ENCODE measurements at places on chromosomes 3 and 15.

- DNase-seq = no peak
These were observed 79.7 kb downstream of the RAB11A start for GRCh38 chr15:65949011-65949410.

GRCh38 chr15:41936649-41937567 lies 35.4 kb downstream of the EHD4 start:
- peak; percentile 72 for DNase-seq

DNA sequence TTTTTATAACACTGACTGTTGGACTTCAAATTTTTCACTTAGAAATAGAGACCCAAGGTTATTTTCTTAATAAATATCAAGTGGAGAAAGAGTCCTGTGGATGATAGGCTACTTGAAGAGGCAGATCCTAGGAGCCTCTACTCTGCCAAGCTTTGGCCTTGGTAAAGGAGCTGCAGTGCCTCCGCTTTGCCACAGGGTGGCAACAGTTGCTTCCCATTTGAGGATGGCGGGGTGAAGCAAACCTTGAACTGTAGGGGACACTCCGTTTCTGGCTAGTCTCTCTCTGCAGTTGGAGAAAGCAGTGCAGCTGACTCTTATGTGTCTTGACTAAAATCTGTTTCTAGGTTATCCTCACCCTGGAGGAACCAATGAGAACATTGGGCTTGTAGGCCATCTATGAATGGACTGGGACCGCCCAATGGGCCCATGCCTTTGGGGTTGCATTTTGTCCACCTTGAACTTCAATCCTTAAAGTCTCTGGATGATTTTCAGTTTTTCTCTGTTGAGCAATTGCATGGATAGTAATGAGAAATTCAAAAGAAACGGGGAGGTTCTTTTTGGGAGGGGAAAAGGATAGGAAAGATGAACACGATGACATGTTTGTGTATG lies 9.8 kb downstream of the SCG5 start:
- peak; percentile 40 for DNase-seq

- DNase-seq = no peak
These were observed 28.0 kb upstream of the SLCO2A1 start for GRCh38 chr3:134057654-134058110.

DNA sequence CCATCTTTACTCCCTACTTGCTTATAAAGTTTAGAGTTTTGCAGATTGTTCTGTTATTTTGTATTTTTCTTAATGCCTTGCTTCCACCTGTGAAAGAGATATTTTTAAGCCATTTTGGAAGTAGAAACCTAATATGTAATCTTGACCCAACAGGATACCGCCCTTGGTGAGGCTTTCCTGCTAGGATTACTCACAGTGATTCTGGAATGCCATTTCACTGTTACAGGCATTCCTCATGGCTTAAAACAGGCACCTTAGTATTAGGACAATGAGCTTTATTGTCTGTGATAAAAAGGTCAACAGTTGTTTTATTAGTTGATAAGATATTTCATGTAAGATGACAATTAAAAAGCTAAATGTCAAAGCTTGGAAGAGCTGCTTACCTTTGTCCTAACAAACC lies 58.2 kb downstream of the PHLDB2 start:
- no peak for DNase-seq

DNA sequence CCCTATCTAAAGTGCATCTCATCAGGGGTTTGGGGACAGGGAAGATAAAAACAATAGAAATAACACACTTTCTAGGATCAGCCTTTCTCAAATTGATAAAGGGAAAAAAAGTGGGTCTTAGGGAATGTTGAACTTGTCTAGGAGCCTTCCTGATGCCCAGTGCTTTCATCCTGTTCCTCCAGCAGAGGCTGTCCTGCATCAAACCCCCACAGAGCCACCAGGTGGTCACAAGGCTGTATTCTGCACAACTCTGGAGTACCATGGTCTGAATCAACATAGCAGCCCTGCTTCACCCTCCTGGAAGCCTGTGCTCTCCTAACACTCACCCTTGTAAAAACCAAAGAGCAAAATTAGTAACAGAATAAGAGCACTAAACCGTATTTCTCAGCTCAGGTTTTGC lies 118.5 kb upstream of the SLC25A36 start:
- DNase-seq = no peak

DNA sequence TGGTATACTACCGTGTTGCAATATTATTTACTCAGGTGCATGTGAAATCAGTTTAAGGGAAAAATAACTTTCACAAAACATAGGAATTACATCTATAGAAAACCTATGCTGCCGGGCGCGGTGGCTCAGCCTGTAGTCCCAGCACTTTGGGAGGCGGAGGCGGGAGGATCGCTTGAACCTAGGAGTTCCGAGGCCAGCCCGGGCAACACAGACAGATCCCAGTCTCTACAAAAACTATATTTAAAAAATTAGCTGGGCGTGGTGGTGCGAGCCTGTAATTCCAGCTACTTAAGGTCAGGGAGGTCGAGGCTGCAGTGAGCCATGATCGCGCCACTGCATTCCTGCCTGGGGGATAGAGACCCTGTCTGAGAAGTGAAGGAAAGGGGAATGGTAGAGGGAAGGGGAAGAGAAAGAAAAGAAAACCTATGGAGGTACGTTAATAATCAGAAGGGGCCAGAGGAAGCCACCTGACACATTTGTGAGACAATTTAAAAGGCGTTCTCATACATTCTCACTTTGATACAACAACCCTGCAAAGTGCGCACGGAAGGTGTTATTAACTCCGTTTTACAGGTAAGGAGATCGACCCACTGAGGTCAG lies 456 bp upstream of the TMEM62 start:
- no peak for DNase-seq

DNA sequence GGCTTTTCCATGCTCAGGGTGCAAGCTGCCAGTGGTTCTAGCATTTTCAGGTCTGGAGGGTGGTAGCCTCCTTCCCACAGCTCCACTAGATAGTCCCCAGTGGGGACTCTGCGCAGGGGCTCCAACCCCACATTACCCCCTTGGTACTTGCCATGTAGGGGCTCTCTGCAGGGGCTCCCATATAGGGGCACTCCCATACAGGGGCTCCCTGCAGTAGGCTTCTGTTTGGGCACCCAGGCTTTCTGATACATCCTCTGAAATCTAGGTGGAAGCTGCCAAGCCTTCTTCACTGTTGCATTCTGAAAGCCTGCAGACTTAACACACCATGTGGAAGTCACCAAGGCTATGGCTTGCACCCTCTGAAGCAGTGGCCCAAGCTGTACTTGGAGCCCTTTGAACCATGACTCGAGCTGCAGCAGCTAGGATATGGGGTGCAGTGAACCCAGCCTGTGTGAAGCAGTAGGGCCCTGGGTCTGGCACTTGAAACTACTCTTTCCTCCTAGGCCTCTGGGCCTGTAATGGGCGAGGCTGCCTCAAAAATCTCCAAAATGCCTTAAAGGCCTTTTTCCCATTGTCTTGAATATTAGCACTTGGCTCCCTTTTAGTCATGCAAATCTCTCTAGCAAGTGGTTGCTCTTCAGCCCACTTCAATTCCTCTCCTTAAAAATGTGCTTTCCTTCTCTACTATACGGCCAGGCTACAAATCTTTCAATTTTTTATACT lies 96.4 kb downstream of the TPRA1 start:
- no peak for DNase-seq

GRCh38 chr3:33942483-33943150 lies 144.2 kb downstream of the PDCD6IP start:
- DNase-seq = no peak

DNA sequence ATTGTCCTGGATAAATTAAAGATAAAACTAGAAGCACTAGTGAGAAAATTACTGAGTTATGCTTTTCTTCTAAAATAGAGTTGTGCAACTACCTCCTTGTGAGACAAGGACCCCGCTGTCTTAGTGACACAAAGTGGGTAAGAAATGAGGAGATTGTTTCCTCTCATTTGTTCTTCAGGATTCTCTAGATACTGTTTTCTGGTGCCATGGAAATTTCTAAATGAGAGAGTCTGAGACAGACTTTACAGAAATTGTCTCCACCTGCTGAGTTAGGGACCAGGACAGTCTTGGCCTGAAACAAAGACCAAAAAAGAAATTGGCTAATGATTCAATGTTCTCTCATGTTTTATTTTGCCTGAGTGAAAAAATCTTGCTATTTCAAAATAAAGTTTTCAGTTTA lies 427.5 kb downstream of the TUSC7 start:
- no peak for DNase-seq

DNA sequence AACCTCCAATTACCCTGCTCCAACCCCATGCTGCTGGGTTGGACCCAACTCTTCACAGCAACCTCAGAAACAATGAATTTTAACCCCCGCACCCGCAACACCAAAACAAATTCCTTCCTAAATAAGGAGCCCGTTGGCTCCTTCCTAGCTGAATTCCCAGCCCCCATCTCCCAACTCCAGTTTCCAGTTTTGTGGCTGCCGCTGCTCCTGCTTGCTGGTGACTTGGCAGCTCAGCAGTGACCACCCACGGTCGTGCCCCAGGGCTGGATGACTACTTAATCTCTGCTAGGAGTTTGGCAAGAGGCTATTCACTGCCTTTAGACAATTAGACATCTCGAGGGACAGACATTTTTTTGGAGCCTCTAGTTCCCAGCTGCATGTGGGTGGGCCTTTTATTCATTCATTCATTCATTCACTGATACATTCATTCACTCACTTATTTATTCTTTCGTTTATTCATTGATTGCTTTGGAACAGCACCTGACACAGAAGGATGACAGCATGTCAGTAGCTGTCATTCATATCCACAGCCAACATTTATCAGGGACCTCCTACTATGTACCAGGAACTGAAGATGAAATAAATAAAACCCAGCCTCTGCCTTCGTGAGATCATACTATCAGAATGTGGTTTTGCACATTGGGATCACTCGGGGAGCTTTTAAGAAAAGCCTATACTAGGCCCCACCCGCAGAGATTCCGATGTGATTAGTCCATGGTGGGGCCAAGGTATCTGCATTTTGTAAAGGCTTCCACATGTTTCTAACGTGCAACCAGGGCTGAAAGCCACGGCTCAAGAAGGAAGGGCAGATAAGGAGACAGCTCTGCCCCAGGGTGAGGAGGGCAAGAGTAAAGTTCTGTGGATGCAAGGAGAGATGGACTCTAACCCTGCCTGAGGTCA lies 256.5 kb downstream of the SHQ1 start:
- DNase-seq = no peak

DNA sequence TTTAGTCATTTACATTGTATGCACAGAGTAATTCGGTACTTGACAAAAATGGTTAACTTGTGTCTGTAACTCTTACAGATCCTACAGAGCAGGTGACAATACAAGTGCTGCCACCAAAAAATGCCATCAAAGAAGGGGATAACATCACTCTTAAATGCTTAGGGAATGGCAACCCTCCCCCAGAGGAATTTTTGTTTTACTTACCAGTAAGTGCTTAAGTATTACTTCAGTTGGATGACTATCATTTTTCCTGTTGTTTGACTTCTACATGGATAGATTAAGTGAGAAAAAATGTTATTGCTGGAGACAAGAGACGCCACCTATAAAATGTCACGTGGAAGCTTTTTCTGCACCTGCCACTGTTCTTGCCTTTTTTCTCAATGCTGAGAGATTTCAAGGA lies 173.2 kb downstream of the ALCAM start:
- DNase-seq = no peak

- DNase-seq = no peak
These were observed 444.6 kb downstream of the GRM7 start for GRCh38 chr3:7305561-7305960.

All from stimulated activated CD4-positive, alpha-beta T cell treated with anti-CD3 and anti-CD28 coated beads, Interleukin-15, amount 100 ng/mL, for 48 hours (primary cell).